ENCODE measurements at places on chromosomes 7 and 10.

DNA sequence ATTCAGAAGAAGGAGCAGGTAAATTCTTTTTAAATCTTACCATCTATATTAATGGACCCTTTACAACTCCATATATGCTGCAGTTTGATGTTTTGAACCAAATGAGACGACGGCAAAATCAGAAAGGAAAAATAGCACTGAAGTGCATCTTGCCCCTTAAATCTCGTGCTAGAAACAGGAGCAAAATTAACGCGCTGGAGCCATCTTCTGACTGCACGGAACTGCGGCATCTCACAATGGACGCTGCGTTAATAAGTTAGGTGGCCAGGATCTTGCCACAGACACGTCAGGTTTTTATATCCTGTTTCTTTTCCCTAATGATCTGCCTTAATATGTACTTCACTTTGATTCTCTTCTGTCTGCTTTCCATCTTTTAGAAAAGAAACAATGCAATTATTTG, 354.5 kb downstream of the TFEC start:
- peak; percentile 29 for DNase-seq

DNA sequence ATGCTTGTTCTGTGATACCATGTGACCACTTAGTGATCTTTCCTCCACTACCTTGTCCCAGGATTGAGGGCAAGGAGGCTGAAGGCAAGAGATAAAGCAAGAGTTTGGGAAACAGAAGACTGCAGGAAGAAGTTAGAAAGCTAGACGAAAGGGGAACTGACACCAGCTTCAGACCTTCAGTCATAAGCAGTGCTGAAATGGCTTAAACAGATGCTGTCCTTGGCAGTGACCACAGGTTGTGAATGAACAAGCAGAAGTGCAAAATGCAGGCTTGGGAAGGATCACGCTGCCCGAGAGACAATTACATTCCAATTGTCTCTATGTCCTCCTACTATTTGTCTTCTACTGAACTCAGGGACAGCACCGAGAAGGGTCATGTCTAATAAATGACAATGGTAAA, 704.9 kb upstream of the AUTS2 start:
- no peak for DNase-seq

DNA sequence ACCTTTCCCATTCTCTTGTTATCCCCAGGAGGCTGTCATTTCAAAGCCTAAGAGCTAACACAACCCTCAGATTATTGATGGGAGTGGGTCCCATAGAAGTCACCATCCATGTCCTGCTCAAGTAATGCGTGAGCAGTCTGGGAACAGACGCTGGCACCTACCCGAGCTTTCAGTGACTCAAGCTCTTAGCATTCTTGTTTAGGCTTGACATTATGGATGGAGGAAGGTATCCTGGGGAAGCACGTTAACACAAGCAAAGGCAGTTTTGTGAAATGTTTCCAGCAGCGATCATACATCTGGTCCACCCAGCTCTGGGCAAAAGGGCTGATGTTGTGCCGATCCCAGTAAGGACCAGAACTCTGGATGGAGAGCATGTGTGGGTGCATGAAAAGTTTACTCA, 30.0 kb upstream of the AUTS2 start:
- no peak for DNase-seq

- DNase-seq, result no peak
These were observed 32.5 kb upstream of the FEZF1 start for GRCh38 chr7:122337011-122337410.

GRCh38 chr7:79531905-79532664, 78.6 kb upstream of the MAGI2 start:
- no peak for DNase-seq

GRCh38 chr10:103791858-103792257, 63.5 kb downstream of the SH3PXD2A start:
- no peak for DNase-seq

DNA sequence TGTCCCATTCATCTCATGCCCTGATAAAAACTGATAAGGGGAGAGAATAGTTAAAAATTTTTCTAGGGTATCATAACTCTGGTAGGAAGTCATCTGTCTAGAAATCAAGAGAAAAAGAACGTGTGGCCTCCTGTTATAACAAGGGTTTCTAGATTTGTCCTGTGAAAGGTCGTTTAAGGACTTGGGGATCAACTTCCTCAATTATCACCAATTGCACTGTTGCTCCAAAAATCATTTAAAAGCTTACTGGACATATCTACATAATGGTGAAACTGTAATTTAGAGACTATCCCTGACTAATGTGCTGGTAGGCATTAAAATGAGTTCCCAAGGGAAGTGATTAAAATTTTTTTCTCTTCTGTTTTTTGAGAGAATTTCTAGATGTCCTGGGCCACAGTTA, 58.2 kb downstream of the GPR141 start:
- no peak for DNase-seq

- no peak for DNase-seq
These were observed 1.1 kb upstream of the STEAP2 start for GRCh38 chr7:90210475-90210874.

DNA sequence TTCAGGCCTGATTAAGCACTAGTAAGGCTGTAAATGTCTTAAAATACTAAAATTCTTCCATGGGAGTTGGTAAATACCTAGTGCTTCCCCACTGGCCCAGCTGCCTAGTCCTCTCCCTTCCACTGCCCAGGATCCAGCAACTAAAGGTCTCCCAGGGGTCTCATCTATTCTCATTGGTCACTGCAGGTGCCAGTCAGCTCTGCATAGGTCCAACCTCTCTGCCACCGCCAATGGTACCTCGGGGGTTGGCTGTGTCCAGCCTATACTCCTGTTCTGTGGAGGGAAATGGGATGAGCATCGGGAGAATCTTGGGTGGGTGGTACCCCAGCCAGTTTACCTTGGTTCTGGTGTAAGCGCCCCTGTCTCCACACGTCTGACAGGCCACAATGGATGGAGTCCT, 6.1 kb upstream of the CREB5 start:
- DNase-seq, result no peak

DNA sequence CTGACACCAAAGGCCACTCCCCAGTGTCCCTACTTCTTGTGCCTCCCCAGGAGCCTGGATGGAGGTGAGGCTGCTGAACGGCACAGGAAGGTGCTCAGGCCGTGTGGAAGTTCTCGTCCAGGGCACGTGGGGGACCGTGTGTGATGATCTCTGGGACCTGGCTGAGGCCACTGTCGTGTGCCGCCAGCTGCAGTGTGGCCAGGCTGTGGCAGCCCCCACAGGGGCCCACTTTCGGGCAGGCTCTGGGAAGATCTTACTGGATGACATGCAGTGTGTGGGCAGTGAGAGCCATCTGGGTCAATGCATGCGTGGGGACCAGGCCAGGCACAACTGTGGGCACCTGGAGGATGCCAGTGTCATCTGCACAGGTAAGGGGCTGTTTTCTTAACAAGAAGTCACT, 57.0 kb upstream of the C10orf120 start:
- DNase-seq, result no peak

GRCh38 chr7:39310699-39311098, 255.5 kb upstream of the YAE1 start:
- no peak for DNase-seq

- DNase-seq, result no peak
These were observed 11.1 kb downstream of the PTPN12 start for GRCh38 chr7:77548206-77548605.

GRCh38 chr7:98598846-98599615, 18.1 kb upstream of the NPTX2 start:
- no peak for DNase-seq

DNA sequence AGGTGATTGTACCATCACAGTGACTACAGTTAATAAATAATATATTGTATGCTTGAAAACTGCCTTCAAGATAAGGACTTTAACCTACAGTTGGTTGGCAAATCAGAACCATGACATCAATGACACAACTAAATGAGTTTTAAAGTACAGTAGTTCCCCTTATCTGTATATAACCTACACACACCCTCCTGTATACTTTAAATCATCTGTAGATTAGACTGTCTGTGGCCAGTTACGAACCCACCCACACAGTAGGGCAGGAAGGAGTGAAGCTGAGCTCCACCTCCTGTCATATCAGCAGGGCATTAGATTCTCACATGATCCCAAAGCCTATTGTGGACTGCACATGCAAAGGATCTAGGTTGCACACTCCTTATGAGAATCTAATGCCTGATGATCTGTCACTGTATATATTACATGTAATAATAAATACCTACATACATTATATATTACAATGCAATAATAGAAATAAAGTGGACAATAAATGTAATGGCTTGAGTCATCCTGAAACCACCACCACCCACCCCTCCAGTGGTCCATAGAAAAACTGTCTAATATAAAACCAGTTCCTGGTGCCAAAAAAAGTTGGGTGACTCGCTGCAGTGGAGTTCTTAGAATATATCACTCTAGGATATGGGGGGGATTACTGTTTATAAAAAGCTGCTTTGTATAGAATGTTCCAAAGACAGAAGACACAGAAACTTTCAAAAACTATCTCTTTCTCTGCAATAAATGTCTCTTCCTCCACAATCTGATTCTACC, 5.6 kb downstream of the TPK1 start:
- DNase-seq, result no peak

GRCh38 chr7:137096607-137097006, 228.2 kb downstream of the CHRM2 start:
- no peak for DNase-seq

DNA sequence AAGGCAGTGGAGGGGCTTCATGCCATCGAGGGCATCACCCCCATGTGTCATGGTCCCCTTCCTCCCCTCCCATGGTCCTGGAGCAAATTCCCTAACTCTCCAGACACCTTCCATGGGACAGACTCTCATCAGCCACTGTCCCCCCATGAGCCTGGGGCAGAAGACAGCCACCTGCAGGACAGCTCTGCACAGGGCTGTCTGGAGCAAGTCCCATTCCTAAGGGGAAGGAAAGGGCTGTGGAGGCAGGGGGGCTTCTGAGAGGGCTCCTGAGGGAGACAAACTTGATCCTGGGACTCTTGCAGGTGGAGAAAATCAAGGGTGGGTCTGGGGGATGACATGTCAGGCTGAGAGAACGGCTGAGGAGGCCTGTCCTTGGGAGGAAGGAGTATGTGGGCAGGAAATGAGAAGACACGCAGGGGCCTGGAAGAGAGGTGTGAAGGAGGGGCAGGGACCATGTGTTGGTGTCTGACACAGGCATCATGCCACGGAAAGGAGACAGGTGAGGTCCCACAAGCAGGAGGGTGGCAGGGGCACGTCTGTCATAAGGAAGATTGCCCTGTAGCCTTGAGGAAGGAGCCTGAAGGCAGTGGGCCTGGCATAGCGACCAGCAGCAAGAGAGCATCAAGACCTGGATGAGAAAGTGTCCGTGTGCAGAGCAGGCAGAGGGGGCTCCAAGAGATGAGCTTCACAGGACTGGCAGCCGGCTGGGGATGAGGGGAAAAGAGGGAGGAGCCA, 14.4 kb upstream of the GDF10 start:
- DNase-seq, result no peak

DNA sequence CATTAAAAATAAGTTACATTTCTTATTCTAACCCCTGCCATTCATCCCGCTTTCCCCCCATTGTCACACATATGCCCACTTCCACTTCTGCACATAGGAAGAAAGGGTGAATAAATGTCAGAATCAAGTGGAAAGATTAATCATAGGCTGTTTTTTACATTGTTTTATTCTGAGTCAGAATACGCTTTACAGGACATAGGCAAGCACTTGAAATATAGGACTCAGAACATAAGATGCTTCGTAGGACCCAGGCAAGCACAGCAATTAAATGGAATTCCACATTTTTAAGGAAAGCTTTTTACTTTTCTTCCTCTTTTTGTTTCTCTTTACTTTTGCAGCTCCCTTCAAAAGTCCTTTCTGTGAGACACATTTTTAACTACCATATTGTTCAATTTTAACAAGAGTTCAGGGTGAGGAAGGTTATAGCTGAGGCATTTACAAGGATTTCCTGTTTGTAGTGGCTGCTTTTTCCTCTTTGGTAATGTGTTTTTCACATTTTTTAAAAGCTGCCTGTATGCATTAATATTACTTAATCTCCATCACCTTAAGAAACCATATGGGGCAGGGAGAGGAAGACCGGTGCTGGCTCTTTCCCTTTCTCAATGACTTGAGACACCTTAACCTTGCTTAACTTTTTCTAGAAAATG, 130.0 kb downstream of the TES start:
- no peak for DNase-seq

GRCh38 chr7:113639221-113639620, 279.6 kb downstream of the PPP1R3A start:
- no peak for DNase-seq

GRCh38 chr7:2812114-2812487, 32.0 kb downstream of the GNA12 start:
- no peak for DNase-seq

GRCh38 chr10:92571649-92572048, 2.2 kb downstream of the IDE start:
- no peak for DNase-seq

DNA sequence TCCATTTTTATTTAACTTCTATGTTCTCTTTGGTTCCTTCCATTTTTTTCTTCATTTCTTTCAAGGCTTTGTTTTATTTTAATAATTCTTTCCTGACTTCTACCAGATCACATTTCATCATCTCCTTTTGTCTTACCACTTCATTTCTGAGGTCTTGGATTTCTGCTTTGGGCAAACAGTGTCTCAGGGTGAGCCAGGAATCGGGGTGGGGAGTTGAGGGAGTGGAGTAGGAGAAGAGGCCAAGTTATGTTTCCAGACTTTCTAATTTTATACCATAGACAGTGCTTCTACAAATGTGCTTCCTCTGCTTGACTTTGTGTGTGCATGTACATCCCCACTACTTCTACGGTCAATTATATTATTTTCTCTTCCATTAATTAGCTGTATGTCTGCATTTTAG, 112.1 kb downstream of the PRKG1 start:
- DNase-seq, result no peak

GRCh38 chr10:78787125-78787524, 281.6 kb upstream of the ZMIZ1 start:
- no peak for DNase-seq

DNA sequence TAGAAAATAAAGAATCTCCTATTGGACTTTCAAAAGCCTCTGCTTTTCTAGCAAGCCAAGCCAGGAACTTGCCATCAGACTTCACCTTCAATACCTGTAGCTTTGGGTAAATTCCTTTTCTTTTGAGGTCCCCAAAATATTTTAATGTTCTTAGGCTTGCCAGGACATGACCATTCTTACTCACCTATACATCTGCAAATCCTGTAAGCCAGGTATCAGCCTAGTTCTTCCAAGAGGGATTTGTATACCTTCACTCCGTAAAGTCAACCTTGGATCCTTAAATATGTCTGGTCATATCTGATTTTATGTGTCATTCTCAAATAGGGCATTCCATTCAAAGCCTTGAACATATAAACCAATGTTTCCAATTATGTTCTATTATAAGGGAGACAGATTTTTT, 210.6 kb upstream of the CELF2 start:
- no peak for DNase-seq

- no peak for DNase-seq
These were observed 235.0 kb downstream of the PAXIP1 start for GRCh38 chr7:154767821-154768415.

GRCh38 chr7:158311791-158312190, 275.8 kb downstream of the PTPRN2 start:
- no peak for DNase-seq

DNA sequence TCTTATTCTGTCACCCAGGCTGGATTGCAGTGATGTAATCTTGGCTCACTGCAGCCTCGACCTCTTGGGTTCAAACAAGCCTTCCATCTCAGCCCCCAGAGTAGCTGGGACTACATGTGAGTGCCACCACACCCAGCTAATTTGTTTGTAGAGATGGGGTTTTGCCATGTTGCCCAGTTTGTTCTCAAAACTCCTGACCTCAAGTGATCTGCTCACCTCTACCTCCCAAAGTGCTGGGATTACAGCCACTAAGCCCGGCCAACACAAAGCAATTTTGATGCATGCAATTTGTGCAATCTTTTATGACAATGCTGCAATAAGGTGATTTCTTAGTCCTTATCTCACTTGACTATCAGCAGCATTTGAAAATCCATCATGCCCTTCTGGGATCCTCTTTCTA, 333.1 kb downstream of the FRMD4A start:
- no peak for DNase-seq

- DNase-seq, result peak; percentile 3
These were observed 482.5 kb upstream of the AUTS2 start for GRCh38 chr7:69115788-69116187.

All from neuronal stem cell (in vitro differentiated cells).